ENCODE measurements at places on chromosomes 2 and 18. TPM values are rescaled to one million over a fixed set of nuclear protein-coding genes. Genes with fewer than 3 reads are reported as not detected.

- no peak for DNase-seq
Measured at GRCh38 chr2:127419448-127420038, 1.3 kb downstream of the PROC start.

DNA sequence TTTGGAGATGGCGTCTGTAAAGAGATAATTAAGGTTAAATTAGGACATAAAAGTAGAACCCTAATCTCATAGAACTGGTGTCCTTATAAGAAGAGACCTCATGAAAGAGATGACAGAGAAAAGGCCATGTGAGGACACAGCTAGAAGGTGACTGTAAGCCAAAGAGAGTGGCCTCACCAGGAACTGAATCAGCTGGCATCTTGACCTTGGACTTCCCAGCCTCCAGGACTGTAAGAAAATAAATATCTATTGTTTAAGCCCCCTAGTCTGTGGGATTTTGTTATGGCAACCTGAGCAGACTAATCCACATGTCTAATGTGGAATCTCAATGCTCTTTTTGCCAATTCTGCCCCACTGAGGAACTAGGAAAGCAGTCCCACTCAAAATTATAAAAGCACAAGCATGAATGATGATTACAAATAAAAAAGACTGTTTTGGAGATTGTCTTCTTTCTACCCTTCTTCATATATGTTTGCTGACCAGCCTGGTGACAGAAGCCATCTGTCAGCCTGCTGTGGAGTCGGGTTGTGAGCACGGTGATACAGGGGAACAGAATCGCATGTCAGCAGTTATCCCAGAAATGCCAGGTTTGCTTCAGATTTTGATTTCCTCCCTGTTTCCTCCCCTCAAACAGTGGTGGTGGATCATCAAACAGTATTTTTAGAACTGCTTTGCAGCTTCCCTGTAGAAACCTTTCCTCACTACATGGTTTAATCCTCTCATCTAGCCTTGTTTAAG, 54.2 kb downstream of the INPP4A start:
- DNase-seq = no peak

- no peak for DNase-seq
Measured at GRCh38 chr2:184336688-184337087, 261.6 kb upstream of the ZNF804A start.

DNA sequence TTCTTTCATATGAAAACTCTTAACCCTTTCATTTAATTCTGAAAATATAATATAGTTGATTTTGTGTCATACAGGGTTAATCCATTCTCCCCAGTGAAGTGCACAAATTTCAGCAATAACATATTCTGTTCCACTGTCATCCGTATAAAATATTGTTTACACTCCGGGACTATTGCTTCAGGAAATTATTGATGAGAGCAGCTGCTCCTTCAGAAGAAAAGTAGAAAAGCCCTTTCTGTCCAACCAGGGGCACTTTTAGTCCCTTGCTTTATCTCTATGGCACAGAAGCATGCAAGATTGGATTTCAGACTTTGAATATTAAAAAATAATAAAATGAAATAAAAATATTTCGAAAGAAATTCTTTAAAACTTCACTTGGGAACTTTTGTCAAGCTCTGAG, 535.7 kb upstream of the SLC39A10 start:
- DNase-seq = no peak

DNA sequence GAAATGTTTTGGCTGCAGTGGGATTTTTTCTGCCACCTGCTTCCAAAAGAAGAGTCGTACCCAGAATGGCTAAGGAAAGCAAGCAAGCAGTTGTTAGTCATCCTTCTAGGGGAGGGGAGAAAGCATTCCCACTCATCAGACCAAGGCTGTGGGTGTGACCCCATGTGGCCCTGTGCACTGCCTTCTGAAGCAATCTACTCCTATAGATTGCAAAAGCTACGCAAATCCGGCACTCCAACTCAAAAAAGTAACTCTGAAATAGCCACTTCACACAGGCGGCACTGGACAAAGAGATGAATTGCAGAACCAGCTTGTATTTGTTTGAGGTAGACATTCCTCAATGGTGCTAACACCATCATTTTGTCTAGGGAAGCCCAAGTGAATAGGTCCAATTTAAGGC, 44.3 kb downstream of the ST3GAL5 start:
- DNase-seq = no peak

DNA sequence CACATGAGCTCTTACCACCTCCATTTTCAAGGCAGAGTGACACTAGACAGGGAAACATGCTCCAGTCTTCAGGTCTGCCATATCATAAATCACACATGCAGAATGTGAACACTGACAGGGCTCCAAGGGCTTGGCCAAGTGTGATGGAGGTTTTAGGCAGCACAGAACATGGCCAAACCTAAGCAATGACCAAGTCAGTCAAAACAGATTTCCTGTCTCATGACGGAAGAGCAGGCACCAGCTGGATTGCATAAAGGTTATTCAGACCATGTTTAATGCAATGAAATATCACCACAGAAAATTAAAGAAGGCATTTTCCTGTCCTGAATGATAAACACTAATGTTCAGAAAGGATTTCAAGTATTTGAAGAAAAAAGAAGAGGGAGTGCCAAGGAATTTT, 72.5 kb downstream of the SUMO1 start:
- DNase-seq = no peak

GRCh38 chr2:205636549-205637319, 45.6 kb upstream of the NRP2 start:
- no peak for DNase-seq

DNA sequence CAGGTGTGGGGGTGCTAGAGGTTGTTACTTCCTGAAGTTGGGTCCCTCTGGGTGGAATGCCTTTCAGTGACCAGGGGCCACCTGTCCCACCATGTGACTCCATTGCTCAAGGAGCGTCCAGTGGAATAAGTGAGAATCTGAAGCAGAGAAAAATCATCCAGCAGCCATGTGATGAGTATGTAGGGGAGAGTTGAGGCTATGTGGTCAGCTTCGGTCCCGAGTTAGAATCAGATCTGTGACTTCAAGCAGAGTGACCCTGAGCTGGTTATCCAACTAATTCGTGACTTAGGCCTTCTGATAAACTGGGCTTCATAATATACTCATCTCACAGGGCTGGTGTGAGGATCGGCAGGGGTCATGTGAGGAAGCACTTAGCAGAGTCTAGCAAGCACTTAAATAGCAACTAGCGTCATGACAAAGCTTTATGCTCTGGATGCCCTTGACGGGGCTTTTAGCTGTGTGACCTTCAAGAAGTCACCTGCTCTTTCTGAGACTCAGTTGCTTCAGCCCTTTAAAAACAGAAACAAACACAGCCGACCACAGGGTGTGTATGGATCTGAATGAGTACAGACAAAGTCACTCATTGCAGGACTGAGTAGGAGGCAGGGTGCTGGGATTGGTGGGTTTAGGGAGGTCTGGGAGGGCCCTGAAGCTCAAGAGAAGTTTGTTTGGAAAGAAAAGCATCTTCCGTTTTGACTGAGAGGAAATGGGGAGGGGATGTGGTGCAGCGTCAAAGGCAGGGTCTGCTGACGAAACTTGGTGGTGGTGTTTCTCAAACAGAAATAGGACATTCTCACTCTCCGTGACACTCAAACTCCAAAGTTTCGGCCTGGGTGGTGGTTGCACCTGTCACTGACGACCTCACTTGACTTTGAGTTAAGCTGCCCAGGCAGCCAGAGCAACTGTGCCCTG, 264.0 kb upstream of the CXCR4 start:
- peak; percentile 82 for DNase-seq

DNA sequence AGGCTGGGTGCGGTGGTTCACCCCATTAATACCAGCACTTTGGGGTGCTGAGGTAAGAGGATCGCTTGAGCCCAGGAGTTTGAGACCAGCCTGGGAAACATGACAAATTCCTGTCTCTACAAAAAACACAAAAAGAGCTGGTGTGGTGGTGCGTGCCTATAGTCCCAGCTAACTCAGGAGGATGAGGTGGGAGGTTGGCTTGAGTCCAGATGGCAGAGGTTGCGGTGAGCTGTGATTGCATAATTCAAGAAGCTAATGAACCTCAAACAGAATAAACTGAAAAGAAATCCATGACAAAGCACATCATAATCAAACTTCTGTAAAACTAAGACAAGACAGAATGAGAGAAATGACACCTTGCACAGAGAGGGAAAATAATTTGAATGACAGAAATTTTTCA, 54.8 kb downstream of the SEMA4F start:
- DNase-seq = no peak

- no peak for DNase-seq
Measured at GRCh38 chr18:448116-448790, 52.2 kb downstream of the COLEC12 start.

DNA sequence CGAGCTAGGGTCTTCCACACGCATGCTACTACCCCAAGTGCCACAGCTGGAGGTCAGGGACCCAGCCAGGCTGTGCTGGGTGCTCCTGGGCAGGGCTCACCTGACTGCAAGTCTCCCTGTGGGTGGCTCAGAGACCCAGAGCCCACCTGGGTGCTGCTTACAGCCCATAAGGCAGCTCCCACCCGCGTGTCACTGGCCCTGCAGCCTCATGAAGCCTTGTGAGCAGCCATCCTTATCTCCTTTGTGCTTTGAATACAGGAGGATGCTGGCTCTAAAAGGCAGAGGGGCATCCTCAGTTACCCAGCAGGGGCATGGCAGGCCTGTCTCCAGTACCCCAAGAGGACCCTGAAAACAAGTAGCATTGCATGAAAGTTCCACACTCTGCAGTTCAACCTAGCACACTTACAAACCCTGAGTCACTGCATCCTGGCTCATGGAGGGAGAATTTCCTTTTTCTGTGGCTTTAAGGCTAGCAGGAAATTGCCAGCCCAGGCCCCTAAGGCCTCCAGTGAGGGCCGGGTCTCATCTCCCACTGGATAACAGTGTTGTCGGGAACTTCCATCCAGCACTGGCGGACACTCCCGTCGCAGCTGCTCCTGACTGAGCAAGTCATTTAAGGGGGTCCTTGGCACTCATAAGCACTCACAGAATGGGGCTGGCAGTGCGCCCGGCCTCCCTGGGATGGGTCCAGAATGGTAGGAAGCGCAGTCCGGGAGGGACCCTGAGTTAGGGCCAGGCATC, 137.1 kb downstream of the RPIA start:
- DNase-seq = no peak

DNA sequence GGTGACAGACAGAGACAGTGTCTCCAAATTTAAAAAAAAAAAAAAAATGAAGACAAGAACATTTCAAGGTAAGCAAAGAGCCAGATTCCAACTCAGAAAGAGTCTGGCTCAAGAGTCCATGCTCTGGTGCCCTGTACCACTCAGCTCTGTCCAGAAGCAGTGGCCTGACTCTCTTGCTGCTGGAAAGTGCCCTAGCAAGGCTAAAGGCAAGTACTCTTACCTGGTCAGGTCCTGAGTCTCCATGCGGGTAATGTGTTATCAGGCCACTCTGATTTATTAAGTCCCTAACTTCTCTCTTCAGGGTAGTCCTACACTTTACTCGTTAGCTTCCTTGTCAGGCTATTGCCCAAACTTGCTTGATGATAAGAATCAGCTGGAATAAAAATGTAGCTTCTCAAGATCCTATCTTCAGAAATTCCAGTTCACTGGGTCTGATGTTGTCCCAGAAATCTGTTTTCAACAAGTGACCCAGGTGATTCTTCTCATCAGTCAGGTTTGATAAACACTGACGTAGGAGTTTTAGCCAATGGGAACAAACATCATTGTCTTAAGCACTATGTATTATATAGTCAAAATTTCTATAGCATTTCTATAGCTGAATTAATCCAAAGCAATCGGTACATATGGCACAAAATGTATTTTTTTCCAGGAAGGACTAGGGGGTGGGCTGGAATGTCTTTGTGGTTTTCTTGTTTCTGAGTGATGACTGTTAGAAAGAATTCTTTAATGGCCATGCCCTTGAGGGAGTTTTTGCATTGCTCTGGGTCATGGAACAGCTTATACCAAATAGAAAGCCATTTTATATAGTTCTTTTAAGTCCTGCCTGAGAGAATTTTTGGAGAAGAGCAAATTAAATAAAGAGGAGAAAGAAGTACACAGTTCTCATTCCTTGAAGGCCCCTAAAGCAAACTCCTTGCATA, 139.9 kb upstream of the DNMT3A start:
- no peak for DNase-seq

GRCh38 chr2:109435066-109435690, 178.6 kb downstream of the SEPTIN10 start:
- no peak for DNase-seq

DNA sequence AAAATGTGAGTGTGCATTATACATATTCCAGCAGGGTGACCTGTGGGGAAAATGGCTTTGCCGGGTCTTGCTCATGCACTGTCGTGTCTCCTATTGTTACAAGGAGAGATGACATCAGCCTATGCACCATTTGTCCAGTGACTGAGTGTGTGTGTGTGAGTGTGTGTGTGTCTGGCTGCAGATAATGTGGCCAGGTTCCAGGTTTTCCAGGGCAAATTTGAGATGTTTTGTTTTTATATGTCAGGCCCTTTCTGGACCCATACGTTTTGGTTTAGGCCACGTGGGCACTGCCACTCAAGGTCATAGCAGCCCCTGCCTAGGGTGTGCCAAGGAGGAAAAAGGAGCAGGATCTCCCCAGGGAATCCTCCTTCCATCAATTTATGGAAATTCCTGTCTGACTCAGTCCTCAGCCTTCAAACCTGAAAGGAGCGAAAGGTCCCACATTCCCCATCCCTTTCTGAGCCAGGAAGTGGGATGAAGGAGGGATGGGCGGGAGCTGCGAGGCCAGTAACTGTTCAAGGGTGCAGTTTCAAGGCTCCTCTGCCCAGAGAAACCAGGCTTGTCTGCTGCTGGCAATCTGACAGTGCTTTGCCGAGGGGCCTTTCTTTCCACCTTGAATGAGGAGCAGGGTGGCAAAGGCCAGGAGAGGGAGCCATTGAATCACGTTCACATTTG, 93.0 kb upstream of the SMAD2 start:
- DNase-seq = peak; percentile 15

DNA sequence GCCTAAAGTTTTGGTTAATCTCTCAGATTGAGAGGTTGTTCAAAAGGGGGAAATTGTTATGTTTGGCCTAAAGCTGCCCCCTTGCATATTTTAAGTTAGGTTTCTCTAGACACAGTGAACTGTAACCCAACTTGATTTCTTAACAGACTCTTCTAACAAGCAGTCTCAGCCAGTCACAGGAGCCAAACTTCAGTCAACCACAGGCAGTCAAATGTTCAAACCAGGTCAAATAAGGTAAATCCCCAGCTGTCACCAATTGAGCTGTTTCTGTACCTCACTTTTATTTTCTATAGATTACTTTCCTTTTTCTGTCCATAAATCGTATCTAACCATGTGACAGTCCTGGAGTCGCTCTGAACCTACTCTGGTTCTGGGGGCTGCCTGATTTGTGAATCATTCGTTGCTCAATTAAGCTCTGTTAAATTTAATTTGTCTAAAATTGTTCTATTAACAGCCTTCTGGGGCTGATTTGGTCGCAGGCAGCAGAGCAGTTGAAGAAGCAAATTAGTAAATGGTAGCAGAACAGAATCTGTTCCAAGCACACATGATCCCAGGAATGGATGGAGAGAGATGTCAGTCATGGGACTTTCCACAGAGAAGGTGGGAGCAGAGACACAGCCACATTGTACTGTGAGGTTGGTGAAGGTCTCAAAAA, 16.4 kb upstream of the NFU1 start:
- no peak for DNase-seq

GRCh38 chr2:227477291-227477690, 5.3 kb downstream of the AGFG1 start:
- no peak for DNase-seq

- DNase-seq = no peak
Measured at GRCh38 chr2:238939074-238939473, 91.2 kb downstream of the TWIST2 start.

- no peak for DNase-seq
Measured at GRCh38 chr2:36538335-36538734, 59.6 kb downstream of the FEZ2 start.

- peak; percentile 30 for DNase-seq
Measured at GRCh38 chr2:239143858-239144712, 256.7 kb downstream of the HDAC4 start.

SERPINB13 gene
- total RNA-seq = not detected

LINC00305 gene
- total RNA-seq = not detected

PTPRN gene
- not detected for total RNA-seq

MBOAT2 gene
- total RNA-seq = 8.8 TPM

RNF138 gene
- 67.7 TPM for total RNA-seq
